Peyer's patch (tissue), 4 donors: ENCODE measurements at places on chromosomes 16 and 17.

DNA sequence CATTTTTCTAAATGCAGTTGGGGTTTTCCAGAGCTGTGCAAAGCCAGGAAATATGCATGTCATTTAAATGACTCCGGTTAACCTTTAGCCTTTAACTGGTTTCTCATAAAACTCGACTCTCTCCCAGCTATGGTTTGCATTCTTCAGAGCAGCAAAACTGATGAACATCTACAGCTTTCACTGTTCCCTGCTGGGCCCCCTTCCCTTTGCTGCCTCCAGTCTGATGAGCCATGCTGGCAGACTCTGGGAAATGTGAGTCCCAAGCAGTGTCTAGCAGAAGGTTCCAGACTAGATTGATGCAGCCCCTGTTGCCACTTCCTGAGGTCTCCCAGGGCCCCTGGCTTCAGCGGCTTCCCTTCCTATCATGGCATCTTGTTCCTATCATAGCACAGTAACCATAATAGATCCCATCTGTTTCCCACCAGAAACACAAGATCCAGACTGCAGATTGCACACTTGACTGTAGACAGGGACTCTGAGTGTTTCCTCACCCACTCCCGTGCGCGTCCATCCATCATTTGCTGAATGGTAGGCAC is 135.4 kb downstream of the CLEC16A start:
- no peak for DNase-seq

DNA sequence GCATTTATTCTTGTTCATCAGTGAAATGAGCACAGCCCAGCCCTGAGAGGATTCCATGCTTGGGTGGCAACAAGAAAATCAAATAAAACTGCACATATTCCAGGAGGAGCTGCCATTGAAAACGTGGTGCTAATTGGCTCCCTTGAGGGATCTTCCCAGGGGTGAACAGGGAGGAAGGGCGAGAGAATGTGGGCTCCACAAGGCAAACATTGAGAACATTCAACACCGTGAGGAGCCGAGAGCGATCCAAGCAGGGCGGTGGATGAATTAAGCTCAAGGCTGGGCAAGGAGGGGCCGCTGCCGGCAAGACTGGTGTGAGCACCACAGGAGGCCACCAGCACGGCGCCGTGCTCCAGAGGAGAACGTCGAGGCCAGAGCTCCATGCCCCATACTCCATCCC is 166.9 kb downstream of the C16orf95 start:
- DNase-seq, result no peak

DNA sequence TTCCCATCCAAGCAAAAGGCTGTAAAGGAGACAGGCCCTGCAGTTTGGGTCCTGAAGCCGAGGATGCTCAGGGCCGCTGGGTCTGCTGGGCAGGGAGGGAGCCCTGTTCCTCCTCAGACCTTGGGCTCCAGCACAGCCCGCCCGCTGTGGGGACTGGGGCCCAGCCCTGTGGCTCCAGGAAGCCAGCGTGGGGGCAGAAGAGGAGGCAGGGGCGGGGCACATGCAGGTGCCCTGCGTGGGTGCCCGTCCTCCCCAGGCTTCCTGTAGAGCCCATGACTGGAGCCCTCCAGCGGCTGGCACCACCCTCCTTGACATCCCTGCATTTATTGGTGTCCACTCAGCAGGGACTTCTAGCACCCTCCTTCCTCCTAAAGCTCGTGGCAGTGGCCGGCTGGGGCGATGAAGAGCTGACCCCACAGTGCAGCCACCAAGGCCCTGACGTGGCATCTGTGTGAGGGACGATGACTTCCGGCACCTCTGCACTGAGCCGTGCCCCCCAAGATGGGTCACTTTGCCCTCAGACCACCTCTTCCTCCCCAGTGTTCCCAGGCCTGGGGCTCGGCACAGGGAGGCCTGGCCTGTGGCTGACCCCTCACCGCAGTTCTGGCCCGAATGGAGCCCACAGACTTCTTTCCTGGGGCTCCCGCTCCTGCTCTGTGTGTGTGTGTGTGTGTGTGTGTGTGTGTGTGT is 9.9 kb downstream of the PRSS27 start:
- no peak for DNase-seq

DNA sequence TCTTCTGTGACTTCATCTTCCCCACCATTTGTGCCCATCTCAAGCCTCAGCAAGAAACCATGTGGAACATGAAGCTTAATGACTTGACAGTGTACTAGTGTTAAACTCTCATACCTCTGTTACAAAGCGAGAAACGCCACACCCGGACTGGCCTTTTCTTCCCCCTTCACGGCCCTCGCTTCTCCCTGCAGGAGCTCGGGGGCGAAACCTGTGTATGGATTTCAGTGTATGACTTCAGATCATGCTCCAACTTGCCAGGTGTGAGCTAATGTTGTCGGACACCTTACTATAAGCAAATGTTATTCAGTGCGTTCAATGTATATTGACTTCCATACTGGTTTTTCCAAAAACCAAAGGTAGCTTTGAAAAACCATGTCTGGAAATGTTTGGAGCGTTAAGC is 20.1 kb upstream of the SLC5A11 start:
- DNase-seq, result no peak

DNA sequence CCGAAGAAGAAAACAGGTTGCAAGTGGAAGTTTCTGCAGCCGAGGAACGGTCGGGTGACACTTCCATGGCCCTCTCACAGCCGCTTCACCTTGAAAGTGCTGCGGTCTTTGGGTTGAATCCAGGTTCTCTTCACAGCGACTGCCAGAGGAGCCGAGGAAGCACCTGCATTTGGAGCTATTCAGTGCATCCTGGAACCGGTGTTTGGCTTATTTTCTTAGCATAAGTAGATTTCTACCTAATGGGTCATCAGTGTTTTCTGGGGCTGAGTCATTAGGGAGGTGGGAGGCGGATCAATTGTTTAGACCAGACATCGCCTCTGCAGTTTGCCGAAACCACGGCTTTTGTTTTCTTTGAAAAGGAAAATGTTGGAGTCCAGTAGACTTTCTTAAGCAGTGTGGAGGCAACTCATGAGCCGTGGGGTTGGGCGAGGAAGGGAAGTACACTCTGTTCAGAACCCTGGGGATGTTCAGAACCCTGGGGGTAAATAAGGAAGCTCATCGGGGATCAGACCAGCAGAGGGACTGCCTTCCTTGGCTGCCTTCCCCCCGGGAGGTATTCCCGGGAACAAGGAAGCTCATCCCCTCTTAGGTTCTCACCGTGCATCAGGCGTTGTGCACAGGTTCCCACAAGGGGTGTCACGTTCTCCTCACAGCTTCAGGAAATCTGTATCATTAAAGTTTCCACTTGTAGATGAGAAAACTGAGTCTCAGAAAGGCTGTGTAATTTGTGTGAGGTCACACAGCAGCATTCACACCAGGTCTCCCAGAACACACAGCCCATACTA is 361.5 kb downstream of the SNX29 start:
- DNase-seq, result no peak

DNA sequence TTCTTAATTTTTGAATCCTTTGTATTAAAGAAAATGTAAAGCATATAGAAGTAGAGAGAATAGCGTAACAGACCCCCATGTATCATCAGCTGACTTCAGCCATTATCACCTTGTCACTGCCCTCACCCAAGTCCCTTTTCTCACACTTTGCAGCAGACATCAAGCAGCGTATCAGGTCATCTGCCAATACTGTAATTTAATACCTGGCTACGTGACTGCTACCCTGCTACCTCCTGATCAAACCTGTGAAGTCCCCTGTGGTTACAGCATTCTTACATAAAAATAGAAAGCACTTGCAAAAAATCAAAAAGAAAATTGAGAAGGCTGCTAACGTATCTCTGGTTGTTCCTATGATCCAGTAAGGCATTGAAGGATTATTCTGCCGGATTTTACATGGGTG is 96.4 kb downstream of the PLCG2 start:
- no peak for DNase-seq

- DNase-seq, result no peak
Observed at GRCh38 chr16:23088018-23088417, 61.2 kb downstream of the USP31 start.

DNA sequence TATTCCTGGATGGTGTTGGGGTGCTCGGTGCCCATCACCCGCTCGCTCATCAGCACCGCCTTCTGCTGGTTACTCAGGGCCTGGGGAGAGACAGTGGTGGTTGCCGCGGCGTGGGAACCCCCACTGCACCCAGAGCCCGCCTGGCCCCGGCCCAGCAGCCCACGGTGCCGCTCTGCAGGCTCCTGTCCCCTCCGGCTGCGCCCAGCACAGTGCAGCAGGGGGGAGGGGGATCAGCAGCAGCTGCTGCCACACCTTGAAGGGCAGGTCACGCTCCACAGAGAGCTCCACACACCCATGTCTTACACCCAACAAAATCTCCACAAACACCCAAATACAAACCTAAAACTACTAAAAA is 18.8 kb downstream of the CLUH start:
- DNase-seq, result no peak

DNA sequence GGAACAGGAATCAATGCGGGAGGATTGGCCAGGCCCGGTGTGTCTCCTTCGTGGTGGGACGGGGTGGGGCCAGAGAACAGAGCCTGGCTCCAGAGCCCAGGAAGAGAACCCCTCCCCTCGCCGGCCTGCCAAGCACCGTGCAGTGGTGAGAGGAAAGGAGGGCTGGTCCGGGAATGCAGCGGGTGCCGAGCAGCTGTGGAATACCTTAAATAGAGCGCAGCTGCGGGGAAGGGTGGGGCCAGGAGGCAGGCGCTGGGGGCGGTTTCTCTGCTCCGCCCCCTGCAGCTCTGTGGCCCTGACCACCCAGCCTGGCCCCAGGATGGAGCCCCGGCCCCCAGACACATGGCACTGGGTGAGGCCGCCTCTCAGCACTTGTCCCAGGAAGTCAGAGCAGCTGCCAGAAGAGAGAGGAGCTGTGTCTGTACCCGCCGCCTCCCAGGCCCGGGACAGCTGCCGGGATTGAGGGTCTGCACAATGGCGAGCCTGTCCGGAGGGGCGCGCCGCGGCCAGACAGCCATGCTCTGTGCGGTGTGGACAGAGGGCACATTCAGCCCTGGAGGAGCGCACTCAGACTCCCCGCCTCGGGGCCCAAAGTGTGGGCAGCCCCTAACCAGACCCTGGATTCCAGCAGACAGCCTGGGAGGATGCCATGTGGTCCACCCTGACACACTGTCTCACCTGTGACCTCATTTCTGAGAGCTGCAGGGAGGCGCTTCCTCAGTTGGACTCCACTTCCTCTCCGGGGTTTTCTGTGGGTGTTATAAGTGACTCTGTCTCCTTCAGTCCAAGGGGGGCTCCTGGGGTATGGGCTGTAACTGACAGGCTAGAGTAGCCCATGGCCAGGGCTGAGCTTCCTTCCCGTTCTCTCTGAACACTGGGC is 268.8 kb downstream of the SEC14L1 start:
- peak; percentile 53 for DNase-seq

DNA sequence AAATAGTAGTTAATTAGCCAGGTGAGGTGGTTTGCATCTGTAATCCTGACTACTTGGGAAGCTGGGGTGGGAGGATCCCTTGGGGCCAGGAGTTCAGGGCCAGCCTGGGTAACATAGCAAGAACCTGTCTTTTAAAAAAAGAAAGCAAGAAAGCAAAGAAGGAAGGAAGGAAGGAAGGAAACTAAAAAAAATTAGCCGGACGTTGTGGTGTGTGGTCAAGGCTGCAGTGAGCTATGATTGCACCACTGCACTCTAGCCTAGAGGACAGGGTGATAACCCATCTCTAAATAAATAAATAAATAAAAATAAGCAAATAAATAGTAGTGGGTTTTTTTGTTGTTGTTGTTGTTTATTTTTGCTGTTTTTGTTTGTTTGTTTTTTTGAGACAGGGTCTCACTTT is 39.3 kb upstream of the MAP2K6 start:
- no peak for DNase-seq

DNA sequence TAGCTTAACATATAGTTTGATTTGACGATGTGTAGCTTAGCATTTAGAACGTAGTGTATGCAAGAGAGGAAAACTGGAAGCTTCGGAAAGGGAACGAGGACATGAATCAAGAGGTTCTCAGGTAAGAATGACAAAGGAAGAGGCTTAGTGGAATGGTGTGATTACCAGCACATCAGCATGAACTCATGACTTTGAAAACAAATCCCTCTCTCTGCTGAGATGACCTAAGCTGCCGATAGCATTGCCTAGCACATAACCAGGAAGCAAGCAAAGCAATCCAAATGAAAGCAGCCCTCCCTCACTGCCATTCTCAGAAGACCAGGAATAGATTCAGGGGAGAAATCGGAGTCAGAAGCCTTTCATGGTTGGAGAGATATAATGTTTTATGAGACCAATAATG is 51.3 kb upstream of the CCL1 start:
- DNase-seq, result no peak
